Dermis blood vessel endothelial cell (primary cell): ENCODE measurements at places on chromosomes 13 and 19. TPM values are rescaled to one million over a fixed set of nuclear protein-coding genes. Genes with fewer than 3 reads are reported as not detected.
A peak's percentile ranks its signal among the peaks of the same experiment; 100 is the strongest.

DNA sequence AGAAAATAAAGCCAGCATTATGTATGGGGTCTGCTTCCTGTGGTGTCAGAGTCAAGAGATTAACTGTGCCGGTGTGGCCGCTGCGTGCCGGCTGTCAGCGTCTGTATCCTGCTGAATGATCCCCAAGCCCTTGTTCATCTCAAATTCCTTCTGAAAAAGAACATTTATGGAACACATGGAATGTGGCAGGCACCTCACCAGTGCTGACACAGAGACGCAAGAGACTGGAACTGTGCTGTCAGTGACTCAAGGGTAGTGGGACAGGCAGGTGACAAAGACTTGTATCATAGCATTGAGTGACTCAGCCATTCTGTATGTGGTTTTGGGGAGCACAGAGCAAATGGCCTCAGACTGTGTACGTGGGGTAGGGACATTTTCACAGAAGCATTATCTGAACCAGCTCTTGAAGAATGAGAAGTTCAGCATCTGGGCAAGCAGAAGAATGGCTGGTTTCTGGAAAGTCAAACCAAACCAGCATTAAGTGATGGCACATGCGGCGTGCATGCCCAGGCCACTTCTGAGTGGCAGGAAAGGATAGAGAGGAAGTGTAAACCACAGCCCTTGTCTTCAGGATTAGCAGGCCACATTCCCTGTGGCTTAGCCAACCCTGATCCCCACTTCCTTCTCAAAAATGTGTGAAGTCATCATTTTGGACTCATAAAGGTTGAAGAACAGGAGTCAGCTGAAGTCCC lies 54.0 kb upstream of the IRS2 start:
- no peak for DNase-seq

GRCh38 chr19:49983645-49984229 lies 22.8 kb upstream of the SIGLEC11 start:
- DNase-seq: peak; percentile 75

- peak; percentile 99 for DNase-seq
Measured at GRCh38 chr19:41531438-41532311, 44.3 kb upstream of the CEACAM21 start.

DNA sequence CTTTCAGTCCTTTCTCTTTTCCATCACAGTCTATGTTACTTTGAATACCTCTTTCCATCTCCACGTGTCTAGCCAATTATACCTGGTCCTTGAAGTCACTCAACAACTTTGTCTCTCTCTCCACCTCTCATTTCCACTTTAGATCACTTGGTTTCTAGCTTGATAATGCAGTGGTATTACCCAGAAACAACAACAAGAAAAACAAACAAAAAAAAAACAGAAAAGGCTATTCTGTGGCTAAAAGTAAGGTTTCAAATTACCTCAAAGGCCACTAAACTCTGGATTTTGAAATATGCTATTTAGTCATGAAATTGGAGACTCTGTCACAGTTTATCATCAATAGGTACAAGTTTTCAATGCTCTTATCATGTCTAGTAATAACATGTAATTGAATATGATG lies 184.8 kb downstream of the PCDH9 start:
- DNase-seq: no peak

DNA sequence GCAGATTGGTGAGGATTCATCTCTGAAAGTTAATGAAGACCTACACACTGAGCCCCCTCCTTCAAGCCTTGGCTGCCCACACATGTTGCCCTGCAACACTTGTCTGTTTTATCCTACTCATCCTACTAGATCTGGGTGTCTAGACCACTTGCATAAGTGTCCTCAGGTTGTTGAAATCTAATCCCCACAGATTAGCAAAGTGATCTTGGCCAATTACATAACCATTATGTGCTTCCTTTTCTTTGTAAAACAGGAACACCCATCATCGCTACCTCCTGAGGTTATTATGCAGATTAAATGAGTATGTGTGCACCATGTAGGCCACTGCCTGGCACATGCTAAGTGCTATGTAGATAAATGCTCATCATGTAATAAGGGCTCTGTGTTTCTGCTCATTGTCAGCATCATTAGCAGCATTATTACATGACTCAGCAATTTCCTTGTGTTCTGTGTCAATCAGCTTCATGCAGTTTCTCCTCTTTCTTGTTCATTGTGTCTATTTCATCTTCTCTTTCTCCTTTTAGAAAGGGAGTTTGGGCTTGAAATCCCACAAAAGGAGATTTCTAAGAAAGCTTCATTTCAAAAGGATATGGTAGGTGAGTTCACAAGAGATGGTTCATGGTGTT lies 15.1 kb downstream of the ZNF175 start:
- no peak for DNase-seq

DNA sequence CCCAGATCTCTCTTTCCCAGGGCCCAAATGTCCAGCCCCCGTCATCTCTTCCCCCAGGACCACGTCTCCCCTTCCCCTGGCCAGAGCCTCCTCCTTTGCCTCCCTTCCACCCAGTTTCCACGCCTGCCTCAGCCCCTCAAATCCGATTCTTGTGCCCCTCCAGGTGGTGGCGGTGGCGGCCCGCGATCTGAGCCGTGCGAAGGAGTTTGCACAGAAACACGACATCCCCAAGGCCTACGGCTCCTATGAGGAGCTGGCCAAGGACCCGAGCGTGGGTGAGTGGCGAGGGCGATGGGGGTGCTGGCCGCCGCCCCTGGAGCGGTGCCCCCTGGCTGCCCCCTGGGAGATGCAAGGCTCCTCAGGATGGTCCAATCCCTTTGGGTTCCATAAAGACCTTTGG lies 1.3 kb downstream of the DHDH start:
- DNase-seq: no peak

- no peak for DNase-seq
Measured at GRCh38 chr19:16850133-16850532, 20.9 kb downstream of the SIN3B start.

- DNase-seq: peak; percentile 62
Measured at GRCh38 chr13:26946684-26947343, 186.2 kb upstream of the GPR12 start.

- no peak for DNase-seq
Measured at GRCh38 chr13:97057176-97057575, 62.9 kb upstream of the OXGR1 start.

DNA sequence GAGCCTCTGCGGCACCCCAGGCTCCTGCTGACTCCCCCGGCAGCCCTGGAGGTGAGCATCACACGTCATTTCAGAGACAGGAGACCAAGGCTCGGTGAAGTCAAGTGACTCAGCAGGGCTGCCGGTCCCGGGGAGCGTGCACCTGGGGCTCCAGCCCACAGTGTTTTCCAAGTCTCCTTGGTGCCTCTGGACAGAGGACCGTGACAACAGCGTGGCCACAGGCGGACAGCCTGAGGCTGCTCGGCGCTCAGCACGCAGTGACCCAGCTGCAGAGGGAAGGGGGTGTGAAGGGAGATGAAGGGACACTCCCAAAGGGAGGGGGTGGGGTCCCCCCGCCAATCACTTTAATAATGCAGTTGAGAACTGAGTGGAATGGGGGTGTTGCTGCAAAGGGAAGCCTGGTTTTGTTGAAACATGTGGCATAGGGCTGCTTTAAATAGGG lies 17.5 kb upstream of the ASPDH start:
- no peak for DNase-seq

DNA sequence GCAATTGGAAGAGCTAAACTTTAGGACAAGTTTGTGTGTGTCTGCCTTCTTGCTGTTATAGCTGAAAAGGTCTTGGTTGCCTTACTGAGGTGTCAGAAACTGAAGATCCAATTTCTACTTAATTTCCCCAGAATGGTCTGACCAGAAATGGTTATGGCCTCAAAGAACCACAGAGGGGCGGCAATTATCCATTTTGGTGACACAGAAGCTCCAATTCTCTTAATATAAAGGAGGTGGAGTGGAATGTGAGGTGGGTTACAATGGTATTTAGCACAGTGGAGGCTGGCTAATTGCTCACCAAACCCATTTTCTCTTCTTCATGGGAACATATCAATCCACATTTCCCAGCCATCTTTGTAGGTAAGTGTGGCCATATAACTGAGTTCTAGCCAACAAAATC lies 1157.2 kb downstream of the OLFM4 start:
- DNase-seq: no peak

GRCh38 chr13:71874458-71874857 lies 7.5 kb upstream of the DACH1 start:
- no peak for DNase-seq

GRCh38 chr13:28744656-28745055 lies 25.9 kb upstream of the SLC46A3 start:
- no peak for DNase-seq

DNA sequence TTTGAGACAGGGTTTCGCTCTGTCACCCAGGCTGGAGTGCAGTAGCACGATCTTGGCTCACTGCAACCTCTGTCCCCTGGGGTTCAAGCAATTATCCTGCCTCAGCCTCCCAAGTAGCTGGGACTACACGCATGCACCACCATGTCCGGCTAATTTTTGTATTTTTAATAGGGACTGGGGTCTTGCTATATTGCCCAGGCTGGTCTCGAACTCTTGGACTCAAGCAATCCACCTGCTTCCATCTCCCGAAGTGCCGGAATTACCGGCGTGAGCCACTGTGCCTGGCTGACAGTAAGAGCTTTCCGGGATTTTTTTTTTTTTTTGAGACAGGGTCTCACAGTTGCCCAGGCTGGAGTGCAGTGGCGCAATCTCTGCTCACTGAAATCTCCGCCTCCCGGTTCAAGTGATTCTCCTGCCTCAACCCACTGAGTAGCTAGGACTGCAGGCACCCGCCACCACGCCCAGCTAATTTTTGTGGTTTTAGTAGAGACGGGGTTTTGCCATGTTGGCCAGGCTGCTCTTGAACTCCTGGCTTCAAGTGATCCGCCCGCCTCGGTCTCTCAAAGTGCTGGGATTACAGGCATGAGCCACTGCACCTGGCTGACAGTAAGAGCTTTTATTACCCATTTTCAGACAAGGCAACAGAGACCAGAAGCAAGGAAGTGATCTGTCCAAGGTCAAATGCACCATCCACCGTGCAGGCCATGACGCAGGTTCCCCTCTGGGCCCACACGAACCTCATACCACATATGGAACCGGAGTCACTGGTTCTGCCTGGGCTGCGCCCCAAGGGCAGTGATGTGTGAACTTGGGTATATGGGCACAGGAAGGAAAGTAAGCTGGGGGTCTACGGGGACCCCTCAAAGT lies 21.0 kb downstream of the RFX1 start:
- DNase-seq: no peak

GRCh38 chr13:106507560-106508274 lies 27.7 kb downstream of the EFNB2 start:
- no peak for DNase-seq

DNA sequence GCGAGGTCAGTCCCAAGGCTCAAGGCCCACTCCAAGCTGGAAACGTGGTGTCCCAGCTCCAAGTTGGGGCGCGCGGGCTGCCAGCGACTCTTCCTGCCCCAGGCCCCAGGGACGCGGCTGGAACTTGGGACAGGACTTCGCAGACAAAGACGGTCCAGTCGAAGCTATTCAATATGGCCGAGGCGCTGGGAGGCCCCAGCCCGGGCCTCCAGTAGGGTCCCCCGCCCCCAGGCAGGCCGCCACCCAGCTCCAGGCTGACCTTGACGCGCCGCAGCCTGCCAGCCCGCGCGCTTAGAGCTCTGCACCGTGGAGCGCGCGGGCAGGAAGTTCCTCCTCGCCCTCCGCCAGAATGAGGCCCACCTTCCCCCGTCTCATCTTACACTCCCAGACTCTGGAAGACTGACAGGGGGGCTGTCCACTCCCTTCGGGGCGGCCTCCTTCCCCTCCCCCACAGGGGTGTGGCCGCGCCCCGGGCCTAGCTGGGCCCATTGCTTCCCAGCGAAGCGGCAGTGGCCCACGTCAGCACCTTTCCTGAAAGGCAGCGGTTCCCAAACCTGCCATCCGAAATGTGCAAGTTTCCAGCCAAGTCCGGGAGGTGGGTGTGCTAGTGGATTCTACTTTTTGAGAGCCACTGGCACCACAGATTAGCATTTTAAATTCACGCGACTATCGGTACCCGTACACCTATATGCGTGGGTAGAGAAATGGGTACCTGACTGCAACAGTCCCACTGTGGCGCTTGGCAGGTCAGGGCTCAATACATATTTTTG lies at the start of gene CCDC8:
CCDC8 (minus strand) TSS at position 303 of the 770 bp plus-strand sequence. CDS start 754 bp downstream, outside the sequence.
- DNase-seq: peak; percentile 53

DNA sequence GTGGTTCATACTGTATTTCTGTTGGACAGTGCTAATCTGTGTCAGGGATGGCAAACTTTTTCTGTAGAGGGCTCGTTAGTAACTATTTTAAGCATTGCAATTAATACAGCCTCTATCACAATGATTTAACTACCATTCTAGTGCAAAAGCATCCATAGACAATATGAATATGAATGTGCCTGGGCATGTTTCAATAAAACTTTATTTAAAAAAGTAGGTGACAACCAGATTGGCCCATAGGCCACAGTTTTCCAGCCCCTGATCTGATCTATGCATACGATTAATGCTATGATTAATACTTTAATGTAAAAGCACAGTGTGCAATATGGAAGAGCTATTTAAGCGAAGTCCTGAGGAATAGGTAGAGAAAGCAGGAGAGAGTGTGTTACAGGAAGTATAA lies 29.6 kb downstream of the ADGRE1 start:
- DNase-seq: no peak

GRCh38 chr19:30671622-30672051 lies 299.5 kb downstream of the ZNF536 start:
- DNase-seq: no peak

- DNase-seq: no peak
Measured at GRCh38 chr13:41026788-41027187, 7.7 kb upstream of the ELF1 start.

DNA sequence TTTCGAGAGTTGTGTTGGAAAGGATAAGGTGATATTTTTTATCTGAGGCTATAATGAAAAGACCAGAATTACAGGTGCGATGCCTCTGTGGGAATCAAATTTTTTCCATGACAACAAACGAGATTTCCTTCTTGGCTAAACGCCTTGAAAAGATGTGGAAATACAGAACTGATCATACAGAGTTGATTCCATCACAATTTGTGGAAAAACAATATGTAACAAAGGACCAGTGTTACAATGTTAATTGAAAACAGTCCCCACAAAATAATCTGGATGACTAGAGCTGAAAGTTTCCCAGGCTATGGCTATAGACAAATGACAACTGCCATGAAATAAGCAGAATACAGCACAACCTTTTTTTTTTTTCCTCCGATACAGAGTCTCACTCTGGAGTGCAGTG lies 628.9 kb downstream of the DIAPH3 start:
- DNase-seq: peak; percentile 54

DNA sequence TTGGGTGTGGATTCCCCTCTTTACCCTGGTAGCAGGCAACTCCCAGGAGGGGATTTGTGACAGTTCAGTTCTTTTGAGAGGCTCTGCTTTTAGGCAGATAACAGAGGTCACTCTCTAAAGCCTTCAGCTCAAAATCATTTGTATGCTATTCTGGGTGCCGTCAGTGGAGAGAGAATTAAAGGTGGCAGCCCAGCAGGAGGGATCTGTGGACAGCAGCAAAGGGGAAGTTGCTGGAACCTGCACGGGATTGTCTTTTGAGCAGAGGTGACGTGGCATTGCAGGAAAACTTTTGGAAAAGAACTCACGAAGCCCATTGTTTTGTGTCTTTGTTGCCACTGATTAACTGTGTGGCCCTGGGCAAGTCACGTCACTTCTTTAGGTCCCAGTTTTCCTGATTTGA lies 62.4 kb upstream of the C1QTNF9 start:
- DNase-seq: no peak

Gene NLRP13
- total RNA-seq: not detected in 2 replicates

Gene PALM3
- total RNA-seq: not detected in 2 replicates

Gene UPF3A
- 24.0 and 25.5 TPM in 2 replicates for total RNA-seq

Gene AP2A1
- 52.1 and 129 TPM in 2 replicates for total RNA-seq

Gene FLT3LG
- 1.2 and 1.6 TPM in 2 replicates for total RNA-seq

Gene C5AR2
- total RNA-seq: under 0.01 and 0.05 TPM in 2 replicates

Gene ZNF790
- 11.9 and 12.1 TPM in 2 replicates for total RNA-seq

Gene FCER2
- total RNA-seq: not detected in 2 replicates

Gene ZNF560
- 0.14 and 0.68 TPM in 2 replicates for total RNA-seq

Gene BLOC1S3
- total RNA-seq: 8.3 and 10.0 TPM in 2 replicates
